ENCODE measurements at places on chromosomes 5 and 9.

DNA sequence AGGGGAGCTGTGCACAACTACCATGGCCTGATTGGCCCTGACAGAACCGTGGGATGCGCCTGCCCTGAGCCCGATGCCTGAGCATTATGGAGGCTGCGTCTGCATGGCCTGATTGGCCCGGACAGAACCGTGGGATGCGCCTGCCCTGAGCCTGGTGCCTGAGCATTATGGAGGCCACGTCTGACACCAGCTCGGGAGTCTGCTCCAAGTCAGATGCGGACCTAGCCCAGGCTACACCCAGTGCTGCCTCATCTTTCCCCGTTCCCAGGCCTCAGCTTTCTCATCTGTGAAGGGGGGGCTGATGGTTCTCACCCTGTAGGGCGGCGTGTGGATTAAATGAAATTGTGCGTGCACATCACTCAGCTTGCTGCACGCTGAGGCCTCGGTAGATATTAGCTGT is 7.3 kb downstream of the CEP72 start:
- no peak for DNase-seq

GRCh38 chr5:103741984-103742383 is 179.4 kb upstream of the NUDT12 start:
- no peak for DNase-seq

- DNase-seq: no peak
Measured at GRCh38 chr5:145958436-145958835, 22.1 kb downstream of the SH3RF2 start.

- DNase-seq: no peak
Measured at GRCh38 chr5:168401880-168402279, 84.4 kb upstream of the RARS1 start.

Data from hematopoietic multipotent progenitor cell treated with erythropoietin and hydrocortisone succinate and interleukin-3 and kit ligand, for 6 days (in vitro differentiated cells).